Muscle of arm (tissue), 14 donors: ENCODE measurements at places on chromosomes 13 and 19. TPM values are rescaled to one million over a fixed set of nuclear protein-coding genes. Genes with fewer than 3 reads are reported as not detected.
A peak's percentile ranks its signal among the peaks of the same experiment; 100 is the strongest.

DNA sequence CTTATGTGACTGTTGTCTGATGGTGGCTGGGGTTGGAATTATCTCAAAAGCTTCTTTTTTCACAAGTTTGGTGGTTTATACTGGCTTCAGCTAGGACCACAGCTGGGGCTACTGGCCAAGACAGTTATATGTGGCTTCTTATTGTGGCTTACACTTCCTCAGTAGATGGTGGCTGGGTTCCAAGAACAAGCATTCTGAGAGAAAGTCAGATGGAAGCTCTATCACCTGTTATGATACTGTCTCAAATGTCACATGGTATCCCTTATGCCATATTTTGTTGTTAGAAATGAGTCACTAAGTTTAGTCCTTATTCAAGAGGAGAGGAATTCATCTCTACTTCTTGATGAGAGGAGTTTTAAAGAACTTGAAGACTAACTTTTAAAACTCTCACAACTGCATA is 41.6 kb downstream of the NDFIP2 start:
- no peak for DNase-seq

DNA sequence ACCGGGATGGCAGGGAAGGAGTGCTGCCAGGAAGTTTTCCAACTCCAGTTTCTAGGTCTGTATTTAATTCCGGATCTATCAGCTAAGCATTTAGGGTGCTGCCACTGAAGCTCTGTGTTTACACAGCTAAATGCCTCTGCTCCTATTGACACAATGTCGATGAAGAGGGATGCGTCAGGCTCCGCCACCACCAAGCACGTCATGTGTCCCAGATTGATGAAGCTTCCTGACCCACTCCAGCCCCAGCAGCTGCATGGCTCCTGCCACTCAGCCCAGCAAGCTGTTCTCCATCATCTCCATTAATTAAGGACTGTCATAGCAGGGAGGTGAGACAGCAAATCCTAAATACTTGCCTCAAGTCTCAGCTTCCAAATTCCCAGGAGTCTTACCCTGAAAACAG is 435.2 kb upstream of the ZNF507 start:
- no peak for DNase-seq

GRCh38 chr13:34914416-34914815 is 27.7 kb upstream of the NBEA start:
- no peak for DNase-seq

DNA sequence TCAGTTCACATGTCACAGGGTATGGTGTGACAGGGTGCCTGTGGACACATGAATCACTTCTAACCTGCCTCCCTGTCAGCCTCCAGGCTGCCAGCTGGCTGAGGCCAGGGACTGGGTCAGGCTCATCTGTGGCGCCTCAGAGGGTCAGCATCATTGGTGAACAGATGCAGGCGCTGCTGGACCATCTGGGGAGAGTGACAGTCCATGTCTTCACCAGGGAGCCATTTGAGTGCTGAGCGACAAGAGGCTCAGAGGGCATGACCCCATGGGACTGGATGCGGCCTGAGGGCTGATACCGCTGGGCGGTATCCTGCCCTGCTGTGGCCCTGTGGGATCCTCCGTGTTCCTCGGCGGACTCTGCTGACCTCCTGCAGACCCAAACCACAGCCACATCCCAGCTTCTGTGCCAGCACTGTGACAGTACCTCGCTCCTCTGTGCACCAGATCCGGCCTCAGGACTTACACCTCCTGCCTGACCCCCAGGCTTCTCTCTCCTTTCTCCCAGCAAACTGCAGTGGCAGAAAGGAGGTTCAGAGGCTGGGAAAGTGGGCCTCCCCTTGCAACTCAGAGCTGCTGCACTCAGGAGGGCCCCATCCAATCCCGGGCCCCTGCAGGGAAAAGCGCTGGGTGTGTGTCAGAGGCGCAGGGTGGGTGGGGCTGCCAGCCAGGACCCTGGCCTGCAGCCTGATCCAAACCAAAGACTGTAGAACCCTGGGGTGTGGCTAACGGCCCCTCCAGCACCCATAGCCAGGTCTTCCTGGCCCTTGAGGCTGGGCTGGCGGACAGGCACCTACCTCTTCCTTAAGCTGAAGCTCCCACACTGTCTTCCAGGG is 10.2 kb downstream of the ACTMAP start:
- no peak for DNase-seq

DNA sequence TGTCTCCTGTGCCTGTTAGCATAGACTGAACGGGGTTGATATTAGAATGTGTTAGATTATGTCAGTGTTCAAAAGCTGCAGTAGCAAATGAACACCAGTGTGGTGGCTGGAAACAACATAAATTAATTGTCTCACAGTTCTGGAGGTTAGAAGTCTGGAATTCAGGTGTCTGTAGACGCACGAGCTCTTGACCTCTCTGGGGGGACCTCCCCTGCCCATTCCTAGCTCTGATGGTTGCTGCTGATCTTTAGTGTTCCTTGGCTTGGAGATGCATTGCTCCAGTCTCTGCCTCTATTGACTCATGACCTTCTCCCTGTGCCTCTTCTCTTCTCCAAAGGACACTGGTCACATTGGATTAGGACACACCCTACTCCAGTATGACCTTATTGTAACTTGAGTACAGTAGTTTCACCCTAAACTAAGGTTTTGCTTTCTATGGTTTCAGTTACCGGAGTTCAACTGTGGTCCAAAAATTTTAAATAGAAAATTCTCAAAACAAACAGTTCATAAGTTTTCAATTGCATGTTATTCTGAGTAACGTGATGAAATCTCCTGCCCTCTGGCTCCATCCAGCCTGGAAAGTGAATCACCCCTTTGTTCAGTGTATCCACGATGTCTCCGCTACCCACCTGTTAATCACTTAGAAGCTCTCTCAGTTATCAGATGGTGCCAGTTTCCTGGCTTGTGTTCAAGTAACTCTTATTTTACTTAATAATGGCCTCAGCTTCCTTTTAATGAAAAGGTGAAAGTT is 273.2 kb downstream of the MYO16 start:
- DNase-seq = no peak

DNA sequence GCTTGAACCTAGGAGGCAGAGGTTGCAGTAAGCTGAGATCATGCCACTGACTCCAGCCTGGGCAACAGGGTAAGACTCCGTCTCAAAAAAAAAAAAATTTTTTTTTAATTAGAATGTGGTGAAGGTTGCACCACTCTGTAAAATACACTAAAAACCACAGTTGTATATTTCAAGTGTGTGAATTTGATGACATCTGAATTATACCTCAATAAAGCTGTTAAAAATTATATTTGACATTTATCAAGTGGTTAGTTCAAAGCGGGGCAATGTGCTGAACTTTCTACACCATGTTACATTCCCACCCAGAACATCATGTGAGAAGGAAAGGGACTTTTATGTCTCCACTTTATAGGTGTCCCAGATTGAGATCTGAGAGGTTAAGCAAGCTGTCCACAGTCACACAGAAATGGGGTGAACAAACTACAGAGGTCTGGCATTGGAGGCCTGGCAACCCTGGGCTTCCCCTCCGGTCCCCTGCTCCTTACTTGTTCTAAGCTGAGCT is 5.9 kb upstream of the S1PR5 start:
- DNase-seq = no peak

DNA sequence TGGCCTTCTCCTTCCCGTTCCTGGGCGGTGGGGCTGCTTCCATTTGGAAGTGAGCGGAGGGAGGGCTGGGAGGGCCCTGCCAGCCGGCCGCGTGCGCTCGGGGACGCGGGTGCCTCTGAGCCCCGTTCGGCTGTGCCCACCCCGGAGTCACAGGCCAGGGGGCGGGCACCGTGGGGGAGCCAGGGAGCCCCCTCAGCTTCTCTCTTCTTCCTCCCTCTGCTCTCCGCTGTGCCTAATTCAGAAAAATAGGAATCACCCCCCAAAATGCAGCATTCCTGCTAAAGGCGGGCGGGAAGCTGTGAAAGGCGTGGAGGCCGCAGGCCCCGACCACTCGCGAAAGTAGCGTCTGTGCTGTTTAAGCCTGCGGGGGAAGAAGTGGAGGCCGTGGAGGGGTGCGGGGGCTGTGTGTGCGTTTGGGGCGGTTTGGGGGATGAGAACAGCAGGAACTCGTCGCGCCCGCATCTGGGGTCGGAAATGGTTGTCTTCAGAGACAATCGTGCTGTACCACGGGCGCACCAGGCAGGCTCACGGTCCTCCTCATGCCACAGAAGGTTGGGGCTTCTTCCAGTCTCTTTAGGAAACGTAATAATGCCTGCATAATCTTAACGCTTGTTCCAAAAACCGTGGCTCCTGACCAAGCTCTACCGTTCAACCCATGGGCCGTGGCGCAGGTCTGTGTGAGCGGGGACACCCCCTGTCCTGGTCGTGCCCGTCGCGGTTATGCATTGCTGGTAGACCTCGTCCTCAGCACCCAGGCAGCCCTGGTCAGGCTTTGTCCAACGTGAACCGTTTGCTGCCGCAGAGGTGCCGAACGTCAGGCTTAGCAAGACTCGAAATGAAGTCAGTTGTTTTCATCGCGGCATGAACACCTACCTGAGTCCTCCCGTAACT is 110.4 kb upstream of the SOX1 start:
- no peak for DNase-seq

Gene NPHS1
- polyA plus RNA-seq = 0.70 TPM

Gene ZNF613
- 5.9 TPM for polyA plus RNA-seq

DNA sequence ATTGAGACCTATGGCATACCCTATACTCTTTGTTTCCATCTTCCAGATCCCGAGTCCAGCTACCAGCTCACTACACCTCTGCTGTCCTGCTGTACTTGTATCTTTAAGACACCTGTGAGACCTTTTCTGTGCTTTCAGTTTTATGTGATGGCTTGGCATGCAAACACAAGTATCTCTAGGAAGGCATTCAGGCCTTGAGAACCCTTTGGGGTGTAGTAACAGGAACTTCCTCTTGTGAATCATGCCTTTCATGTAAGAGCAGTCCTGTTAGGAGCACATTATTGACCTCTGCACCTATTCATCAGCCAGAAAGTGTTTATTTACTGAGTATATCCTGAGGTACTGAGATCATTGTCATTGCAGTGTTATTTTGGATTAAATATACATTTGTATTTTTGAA is 87.0 kb upstream of the HTR2A start:
- no peak for DNase-seq

- DNase-seq = peak; percentile 56
Observed at GRCh38 chr13:35514061-35514477, 37.6 kb upstream of the MAB21L1 start.

DNA sequence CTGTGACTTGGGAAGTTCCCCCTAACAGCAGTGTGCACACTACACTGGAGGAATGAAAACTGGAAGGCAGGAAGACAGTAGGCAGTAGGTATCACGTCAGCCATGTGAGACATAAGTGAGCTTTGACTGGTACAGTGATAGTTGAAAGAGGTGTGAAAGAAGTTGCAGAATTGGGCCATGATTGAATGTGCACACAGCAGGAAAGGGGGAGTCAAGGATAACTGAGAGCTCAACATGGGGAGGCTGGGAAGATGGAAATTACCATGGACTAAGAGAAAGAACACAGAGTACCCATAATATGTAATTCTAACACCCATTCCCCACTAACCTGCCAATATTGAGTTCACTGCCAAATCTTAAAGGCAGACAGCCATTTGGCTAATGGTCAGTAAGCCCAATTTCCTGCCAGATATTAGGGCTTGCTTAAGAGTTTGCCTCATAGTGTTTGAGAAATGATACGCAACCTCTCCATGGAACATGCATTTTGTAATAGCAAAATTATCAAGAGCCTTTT is 321.7 kb downstream of the DCT start:
- no peak for DNase-seq

Gene UBL5
- polyA plus RNA-seq = 213 TPM

GRCh38 chr19:38711726-38712153 is 32.5 kb downstream of the CAPN12 start:
- DNase-seq = no peak

Gene FXYD7
- polyA plus RNA-seq = 1.3 TPM

DNA sequence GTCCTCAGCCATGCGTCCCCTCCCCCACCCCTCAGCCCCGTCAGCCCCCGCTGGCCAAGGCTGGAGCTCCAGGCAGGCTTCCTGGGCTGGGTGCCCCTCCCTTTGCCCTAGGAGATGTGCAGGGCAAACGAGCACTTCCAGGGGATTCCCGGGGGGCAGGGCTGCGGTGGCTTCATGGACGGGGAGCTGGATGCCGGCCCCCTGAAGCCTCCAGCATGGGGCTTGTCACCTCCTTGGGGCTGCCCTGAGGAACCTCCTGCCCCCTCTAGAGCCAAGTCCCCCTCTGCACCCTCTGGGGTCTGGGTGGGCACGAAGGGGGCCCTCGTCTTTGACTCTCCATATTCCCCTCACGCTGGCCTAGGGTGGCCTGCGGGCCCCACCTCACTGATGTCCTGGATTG is 25.4 kb upstream of the SLC7A10 start:
- DNase-seq = no peak

Gene CCDC61
- polyA plus RNA-seq = 4.5 TPM

Gene ZFP28
- polyA plus RNA-seq = 9.7 TPM

DNA sequence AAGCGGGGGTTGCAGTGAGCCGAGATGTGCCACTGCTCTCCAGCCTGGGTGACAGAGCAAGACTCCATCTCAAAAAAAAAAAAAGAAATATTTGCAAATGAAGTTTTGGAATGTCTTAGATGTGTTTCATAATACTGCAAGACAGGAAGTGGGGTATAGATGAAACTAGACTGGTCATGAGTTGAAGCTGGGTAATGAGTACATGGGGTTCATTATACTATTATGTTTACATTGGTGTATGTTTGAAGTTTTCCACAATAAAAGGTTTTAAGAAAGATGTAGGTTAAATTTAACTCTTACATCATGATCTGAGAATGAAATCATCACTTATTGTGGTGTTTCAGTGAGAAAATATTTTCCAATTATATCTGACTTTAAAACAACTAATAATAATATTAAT is 19.0 kb downstream of the FNDC3A start:
- no peak for DNase-seq

- DNase-seq = no peak
Observed at GRCh38 chr13:45812695-45813372, 38.7 kb downstream of the SIAH3 start.
